ENCODE measurements at places on chromosomes 6 and 20.

- DNase-seq, result peak; percentile 70
Observed at GRCh38 chr6:148577687-148578488, 168.9 kb upstream of the UST start.

GRCh38 chr6:6751619-6752023, 163.1 kb downstream of the LY86 start:
- no peak for DNase-seq

GRCh38 chr20:36562724-36563123, 10.7 kb upstream of the TGIF2 start:
- no peak for DNase-seq

DNA sequence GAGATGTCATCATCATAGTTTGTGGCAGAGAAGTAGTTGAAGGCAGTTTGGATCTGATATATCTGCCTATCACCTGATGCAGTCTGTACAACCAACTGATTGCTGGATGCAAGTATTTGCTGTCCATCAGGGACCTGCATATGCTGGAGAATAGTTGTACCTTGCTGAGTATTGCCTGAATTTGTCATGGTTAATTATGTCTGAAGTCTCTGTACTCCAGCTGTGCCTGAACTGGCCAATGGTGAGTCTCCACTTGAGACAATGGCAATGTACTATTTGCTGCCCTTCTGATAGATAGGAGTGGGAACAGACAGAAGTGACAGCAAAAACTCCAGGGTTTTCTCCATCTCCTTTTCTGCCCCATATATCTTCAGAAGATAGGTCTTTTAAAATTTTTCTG, 531.5 kb downstream of the EPHA7 start:
- DNase-seq, result no peak

- DNase-seq, result no peak
Observed at GRCh38 chr20:36563374-36563773, 10.0 kb upstream of the TGIF2 start.

- DNase-seq, result no peak
Observed at GRCh38 chr6:77463308-77463860, at the start of gene HTR1B. HTR1B (minus strand) TSS chr6:77463491; CDS start chr6:77463403, 88 bp downstream.

GRCh38 chr6:122673343-122673961, 63.2 kb downstream of the PKIB start:
- no peak for DNase-seq

GRCh38 chr20:12673352-12673751, 335.4 kb upstream of the SPTLC3 start:
- no peak for DNase-seq

Data from CD4-positive, alpha-beta T cell treated with Interferon gamma for 1 hour (primary cell).